Esophagus mucosa (tissue), 1 donor: ENCODE measurements at places on chromosomes 12 and 14.
A peak's percentile ranks its signal among the peaks of the same experiment; 100 is the strongest.

GRCh38 chr14:68820536-68820935 lies 27.7 kb upstream of the ZFP36L1 start:
- no peak for ATAC-seq

DNA sequence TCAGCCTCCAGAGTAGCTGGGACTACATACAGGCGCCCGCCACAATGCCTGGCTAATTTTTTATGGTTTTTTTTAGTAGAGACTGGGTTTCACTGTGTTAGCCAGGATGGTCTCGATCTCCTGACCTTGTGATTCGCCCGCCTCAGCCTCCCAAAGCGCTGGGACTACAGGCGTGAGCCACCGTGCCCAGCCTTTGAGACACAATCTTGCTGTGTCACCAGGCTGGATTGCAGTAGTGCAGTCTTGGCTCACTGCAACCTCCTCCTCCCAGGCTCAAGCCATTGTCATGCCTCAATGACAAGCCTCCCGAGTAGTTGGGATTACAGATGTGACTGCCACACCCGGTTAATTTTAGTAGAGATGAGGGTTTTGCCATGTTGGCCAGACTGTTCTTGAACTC lies 21.3 kb upstream of the STRN3 start:
- peak; percentile 63 for ATAC-seq

GRCh38 chr14:33510991-33511390 lies 439.9 kb downstream of the EGLN3 start:
- no peak for ATAC-seq

- no peak for ATAC-seq
These were observed 24.4 kb downstream of the NAP1L1 start for GRCh38 chr12:76060111-76060510.

DNA sequence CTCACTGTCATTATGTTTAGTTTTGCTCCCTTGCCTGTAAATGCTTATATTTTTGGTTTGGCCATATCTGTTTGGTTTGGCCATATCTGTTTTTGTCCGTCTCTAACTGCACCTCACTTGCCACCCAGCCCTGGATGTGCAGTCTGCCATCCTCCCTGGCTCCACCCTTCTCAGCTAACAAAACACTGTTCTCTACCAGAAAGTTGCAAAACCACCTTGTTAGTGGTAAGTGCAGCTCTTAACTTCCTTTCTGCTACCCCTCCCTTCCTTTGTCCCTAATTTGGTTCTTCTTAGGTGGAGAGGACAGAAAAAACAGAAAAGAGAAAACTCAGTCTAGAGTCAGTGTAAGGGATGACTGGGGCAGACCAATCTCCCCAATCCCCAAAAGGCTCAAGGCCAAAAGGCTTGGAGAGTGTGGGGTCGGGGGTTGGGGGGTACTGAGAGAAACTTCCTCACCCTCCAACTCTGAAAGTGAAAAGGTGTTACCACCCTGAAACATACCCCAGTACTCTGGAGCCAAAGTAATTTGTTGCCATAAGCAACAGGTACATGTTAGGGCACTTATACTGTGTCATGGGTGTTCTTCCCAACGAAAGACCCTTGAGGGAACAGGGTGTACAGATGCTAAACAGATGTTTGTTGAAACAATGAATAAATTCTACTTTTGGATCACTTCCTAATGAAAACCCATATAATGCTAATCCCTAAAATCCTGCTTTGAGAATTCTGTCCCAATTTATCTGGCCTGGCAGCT lies 5.0 kb downstream of the BIN2 start:
- peak; percentile 57 for ATAC-seq

DNA sequence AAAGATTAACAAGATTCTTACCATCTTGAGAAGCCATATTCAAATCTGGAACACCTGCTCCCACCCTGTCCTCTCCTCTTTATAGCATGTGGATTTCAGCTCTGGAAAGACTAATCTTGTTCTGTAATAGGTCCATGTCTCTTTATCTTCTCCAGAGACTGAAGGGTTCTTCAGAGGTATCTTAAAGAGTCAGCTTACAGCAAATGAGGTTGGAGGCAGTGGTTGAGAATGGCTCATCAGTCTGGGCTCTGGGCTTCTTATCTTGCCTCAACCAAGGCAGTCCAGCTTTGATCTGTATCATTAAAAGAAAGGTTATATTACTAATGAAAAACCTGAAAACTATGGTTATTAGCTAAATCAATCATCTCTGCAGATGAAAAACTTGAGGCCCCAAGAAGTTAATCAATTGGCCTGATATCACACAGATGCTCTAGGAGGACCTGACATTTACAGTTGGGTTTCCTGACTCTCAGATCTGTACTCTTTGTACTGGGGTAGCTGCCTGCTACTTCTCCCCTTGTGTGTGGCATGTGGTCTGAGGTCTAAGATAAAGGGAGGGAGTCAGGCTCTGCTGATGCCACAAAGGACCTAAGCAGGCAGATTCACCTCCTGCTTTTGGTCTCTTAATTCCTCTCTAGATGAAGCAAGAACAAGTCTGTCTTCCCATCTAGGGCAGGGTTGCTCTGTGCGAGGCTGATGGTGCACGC lies 1.7 kb upstream of the AKAP6 start:
- ATAC-seq, result no peak

DNA sequence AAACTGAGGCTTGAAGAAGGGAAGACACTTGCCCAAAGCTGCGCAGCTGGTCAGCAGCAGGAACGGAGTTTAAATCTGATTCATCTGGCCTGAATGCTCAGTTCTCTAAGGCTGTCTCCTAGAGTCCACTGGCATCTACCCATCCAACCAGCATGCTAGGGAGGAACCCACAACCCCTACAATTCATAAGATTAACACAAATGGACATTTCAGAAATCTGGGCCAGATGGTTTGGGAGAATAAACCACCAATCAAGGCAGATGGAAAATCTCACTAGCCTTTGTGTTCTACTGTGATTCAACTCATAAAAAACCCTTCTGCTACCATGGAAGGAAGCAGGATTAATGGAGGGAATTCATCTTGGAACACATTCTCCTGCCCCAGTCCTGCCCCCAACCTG lies 67.8 kb downstream of the WSCD2 start:
- no peak for ATAC-seq

DNA sequence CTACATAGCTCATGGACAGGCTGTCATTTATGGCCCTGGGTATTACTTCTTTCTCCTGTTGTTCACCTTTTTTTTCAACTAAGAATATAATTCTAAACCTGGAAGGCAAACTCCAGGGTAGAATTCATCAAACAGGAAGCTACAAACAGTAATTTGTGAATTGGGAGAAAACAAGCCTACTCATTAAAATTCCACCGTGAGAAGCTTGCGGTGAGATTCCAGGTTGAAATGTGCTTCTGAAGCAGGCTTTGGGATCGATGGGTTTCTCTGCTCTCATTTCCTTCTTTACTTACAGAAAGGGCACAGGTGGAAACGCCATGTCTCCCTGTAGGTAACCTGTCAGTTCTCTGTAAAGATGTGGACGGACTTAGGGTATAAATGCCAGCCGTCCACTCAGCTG lies 257.5 kb downstream of the TMEM132C start:
- no peak for ATAC-seq

GRCh38 chr12:19209661-19210060 lies 80.1 kb downstream of the PLEKHA5 start:
- no peak for ATAC-seq
